ENCODE measurements at places on chromosomes 3 and 15.

DNA sequence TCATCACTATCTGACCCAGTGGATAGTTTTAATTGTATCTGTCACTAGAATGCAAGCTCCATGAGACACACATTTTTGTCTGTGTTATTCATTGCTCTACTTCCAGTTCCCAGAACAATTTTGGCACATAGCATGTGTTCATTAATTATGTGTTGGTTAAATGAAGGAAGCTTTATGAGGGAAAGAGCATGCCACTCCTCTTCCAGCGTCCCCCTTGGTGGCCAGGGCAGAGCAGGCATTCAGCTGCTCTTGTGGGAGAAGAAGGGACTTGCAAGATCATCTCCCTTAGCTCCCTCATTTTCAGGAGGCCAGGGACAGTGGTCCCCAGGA, 489 bp upstream of the GALNT15 start:
- no peak for DNase-seq

- DNase-seq = no peak
These were observed 1.1 kb downstream of the ANKRD63 start for GRCh38 chr15:40281801-40282146.

- no peak for DNase-seq
These were observed 367.5 kb downstream of the PTPRG start for GRCh38 chr3:61928776-61929314.

DNA sequence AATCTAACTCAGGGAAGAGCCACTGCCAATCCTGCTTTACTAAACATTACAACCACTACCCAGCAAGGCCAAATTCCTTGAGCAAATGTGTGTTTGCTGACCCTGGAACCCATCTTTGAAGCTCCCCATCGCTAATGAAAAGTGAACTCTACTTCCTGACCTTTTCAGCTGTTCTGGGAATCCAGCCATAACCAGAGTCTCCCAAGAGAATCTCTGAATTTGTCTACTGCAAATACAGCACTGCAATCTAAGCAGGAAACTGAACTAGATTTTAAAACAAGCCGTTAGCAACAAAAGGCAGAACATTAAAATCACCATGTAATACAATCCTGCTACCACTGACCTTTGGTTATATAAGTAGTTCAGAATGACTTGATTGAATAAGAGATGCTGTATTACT, 309.2 kb downstream of the MAGI1 start:
- peak; percentile 95 for DNase-seq

- no peak for DNase-seq
These were observed 4.2 kb downstream of the RHCG start for GRCh38 chr15:89492111-89492641.

DNA sequence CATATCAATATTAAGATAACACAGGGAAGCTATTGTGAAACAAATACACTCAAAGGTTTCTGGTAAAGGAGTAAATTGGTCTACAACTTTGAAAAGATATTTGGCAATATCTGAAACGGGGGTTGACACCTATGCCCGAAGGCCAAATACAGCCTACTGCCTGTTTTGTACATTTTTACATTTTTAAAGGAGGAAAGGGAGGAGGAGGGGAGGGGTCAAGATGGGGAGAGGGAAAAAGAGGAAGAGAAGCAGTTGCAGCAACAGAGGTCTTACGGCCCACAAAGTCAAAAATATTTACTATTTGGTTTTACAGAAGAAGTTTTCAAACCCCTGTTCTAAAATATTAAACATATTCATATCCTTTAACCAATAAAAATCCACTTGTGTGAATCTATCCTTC, 94.2 kb downstream of the FMN1 start:
- DNase-seq = no peak

- no peak for DNase-seq
These were observed 1.2 kb downstream of the ACOX2 start for GRCh38 chr3:58535531-58536500.

GRCh38 chr3:13480340-13481318, 523 bp downstream of the HDAC11 start:
- DNase-seq = no peak

DNA sequence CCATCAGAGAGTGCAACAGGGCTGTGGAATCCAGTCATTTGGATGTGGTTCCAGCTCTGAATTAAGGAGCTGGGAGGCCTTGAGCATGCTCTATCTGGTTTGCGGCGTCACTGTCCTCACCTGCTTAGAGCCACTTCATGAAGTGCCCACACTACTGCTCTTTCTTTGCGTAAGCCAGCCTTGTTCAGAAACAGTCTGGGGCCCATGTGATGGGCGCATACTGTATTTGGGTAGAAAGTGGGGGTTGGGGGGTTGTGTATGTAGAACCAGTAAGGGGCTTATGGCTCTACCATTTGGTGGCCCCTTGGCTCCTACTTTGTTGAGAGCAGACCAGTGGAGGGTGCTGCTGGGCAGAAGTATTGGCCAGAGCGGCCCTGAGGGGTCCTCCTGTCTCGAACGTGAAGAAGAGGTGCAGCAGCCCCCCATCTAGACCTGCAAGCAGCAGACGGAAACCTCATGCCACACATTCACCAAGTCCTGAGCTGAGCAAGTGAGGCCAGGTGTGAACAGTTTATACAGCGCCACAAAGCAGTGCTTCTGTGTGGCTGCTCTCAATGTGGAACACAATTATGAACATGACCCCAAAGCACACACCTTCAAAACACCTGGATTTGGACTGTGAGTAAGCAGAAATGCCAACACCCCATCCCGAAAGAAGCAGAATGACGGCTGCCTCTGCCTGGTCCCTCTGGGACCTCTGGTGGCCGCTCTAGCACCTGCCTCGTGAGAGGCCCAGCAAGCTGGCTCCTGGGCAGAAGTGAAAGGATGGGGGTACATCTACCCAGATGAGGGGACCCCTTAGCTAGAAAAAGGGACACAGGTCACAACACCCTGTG, 26.6 kb downstream of the SRPRB start:
- no peak for DNase-seq

GRCh38 chr3:185825006-185825638, at the start of gene IGF2BP2:
Gene IGF2BP2, minus strand, starts transcription at chr3:185825042. Its CDS starts 82 bp downstream, at chr3:185824960.
- DNase-seq = peak; percentile 90

- DNase-seq = no peak
These were observed 579.3 kb upstream of the GRM7 start for GRCh38 chr3:6281662-6282061.

- no peak for DNase-seq
These were observed 350.3 kb downstream of the DOCK3 start for GRCh38 chr3:51024765-51025632.

- no peak for DNase-seq
These were observed 134.1 kb downstream of the RPLP1 start for GRCh38 chr15:69586721-69587120.

DNA sequence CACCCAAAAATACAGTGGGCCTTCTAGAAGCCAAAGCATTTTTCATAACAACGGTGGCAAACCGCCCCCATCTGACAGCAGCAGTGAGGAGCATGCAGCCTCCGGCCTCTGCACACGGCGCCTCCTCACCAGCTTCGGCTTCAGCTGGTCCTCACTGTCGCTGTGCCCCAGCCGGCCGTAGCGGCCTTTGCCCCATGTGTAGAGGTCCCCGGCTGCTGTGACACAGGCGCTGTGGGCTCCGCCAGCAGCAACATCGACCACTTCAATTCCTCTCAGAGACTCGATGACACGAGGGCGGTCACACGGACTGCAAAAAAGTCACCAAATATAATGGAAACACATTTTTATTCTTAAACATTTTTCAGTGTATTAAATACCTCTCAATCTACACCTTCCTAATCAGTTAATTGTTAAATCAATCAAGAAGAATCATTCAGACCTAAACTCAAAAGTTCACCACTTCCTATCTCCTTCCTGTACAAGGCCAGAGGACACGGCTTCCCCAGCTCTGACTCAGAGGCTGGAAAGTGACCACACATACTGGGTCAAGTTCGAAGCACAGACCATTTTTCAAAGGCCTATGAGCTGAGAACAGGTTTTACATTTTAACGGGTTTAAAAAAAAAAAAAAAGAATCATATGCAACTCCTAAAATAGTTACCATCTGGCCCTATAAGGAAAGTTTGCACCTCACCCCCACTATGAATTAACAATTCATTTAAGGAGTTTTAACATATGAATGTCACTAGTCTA, 33.6 kb upstream of the OCA2 start:
- DNase-seq = no peak

DNA sequence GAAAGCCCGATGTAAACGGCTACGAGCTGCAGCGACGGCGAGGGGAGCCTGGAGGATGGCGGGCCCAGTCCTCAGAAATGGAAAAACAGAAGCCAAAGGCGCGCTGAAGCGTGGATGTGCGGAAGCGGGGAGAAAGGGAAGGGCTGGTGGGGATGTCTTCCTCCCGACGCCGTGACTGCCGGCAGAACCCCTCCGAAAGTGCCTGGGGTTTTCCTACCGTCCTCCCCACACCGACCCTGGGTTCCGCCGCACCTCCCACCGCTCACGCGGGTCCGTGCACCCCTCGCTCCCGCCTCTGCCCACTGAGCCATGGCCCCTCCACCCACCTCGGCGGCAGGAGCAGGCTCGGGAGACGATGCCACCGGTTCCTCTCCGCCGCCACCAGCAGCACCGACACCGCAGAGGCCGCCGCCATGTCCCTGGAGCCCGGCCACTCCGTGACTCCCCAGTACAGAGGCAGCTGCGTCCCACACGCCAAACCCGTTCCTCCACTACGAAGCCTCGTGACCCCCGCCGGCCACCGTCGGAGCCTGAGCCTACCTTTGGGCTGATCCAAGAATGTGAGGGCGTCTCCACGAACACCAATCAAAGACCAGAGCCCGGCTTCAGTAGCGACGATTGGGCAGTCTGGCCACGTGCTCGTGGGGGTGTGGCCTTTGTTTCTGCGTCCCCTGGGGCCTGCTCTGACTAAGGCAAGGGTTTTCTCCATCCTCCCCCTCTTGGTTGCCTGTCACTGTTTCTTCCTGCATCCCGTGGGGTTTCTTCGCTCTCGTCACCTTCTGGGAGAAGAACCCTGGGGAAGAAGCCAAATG, at the start of gene MCCC1:
TSS of gene MCCC1 (minus strand) at position 471 of the 812 bp plus-strand sequence. CDS start at position 415, 56 bp downstream.
- peak; percentile 99 for DNase-seq

- no peak for DNase-seq
These were observed 168.3 kb downstream of the SPATA16 start for GRCh38 chr3:172972717-172973116.

GRCh38 chr3:38173834-38174418, 8.6 kb downstream of the OXSR1 start:
- no peak for DNase-seq

Data from astrocyte of the spinal cord (primary cell).